ENCODE measurements at places on chromosomes 6 and 20. TPM values are rescaled to one million over a fixed set of nuclear protein-coding genes. Genes with fewer than 3 reads are reported as not detected.

The MYB gene
- 1.3 TPM for total RNA-seq

The C6orf132 gene
- total RNA-seq: not detected

The CLPSL1 gene
- total RNA-seq: not detected

The ENPP5 gene
- 0.16 TPM for total RNA-seq

The TAAR1 gene
- total RNA-seq: not detected

The MTG2 gene
- 14.3 TPM for total RNA-seq

The TMEM200A gene
- 2.4 TPM for total RNA-seq

The HDDC2 gene
- 33.1 TPM for total RNA-seq

The BCAS1 gene
- 0.27 TPM for total RNA-seq

DNA sequence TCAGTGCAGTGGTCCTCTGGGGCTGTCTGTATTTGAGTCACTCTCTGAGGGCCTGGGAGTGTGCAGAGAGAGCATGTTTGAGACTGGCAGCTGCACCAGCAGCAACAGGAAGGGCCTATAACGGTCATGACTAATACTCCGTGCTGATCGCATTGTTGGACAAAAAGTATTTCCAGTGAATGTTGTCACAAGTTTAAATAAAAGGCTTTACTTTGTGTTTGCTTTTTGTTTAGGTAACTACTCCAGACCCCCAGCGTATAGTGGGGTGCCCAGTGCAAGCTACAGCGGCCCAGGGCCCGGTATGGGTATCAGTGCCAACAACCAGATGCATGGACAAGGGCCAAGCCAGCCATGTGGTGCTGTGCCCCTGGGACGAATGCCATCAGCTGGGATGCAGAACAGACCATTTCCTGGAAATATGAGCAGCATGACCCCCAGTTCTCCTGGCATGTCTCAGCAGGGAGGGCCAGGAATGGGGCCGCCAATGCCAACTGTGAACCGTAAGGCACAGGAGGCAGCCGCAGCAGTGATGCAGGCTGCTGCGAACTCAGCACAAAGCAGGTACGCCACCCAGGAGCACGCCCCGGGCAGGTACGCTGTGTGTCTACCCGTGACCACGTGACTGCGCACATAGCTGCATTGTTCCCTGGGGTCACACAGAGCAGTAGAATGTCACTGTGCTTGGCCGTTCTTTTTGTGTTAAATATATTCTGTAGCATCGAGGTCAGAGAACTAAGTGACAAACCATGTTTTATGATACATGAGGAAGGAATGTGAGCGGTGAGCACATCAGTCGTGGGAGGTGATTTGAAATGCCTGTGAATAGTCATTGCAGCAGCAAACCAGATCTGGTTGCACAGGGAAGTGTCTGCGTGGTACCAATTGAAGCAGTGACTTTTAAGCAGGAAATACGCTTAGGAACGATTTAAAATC lies 174.7 kb downstream of the TMEM242 start:
- no peak for DNase-seq

- DNase-seq: no peak
Observed at GRCh38 chr6:37675606-37676005, 22.1 kb downstream of the MDGA1 start.

GRCh38 chr6:56310241-56310640 lies 62.9 kb upstream of the COL21A1 start:
- no peak for DNase-seq

GRCh38 chr6:118017301-118017848 lies 110.3 kb downstream of the SLC35F1 start:
- no peak for DNase-seq

- DNase-seq: no peak
Observed at GRCh38 chr20:36726168-36726567, 19.7 kb downstream of the NDRG3 start.

DNA sequence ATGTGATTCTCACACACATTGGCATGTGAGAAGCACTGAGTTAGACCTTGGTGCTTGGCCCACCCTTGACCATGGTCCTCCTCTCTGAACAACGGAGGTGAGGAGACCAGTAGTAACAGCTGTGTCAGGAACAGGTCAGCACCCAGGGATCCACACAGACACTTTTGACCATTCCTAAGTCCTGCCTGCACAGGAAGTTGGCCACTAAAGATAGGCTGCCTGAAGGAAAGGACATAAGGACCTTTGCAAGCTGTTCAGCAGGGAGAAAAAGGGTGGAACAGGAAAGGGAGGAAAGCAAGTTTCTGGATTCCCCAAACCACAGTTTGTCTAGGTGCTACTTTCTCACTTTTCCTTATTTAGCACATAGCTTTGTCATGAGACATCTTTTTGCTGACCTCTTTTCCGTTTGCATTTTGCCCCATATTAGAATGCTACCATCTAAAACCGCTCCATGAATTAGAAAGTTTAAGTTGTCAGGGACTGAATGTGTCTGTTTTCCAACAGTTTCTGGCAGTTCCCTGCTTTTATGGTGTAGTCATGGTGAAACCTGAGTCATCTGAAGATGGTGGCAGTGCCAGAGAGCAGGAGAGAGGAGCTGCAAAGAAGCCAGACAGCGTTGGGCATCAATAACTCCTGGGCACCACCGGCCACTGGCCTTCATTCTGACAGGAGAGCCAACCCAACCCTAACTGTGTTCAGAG lies 1.1 kb upstream of the CD109 start:
- DNase-seq: no peak

DNA sequence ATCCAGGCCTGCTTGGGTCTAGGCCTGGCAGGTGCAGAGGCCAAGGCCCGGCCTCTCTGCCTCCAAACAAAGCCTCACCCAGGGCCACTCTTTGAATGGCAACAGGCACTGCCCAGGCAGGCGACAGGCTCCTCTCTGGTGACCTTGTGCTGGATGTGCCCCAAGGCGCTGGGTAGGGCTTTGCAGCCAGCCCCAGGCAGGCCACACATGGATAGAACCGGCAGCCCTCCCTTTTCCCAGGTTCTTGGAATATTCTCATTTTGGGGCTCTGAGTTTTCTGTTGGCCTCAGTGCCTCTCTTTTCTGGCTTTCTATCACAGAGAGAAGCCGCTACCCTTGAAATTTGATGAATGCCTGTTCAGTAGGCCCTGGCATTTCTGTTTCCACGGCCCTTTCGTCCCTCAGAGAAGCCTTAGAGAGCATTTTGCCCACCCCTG lies 18.9 kb downstream of the PKIG start:
- DNase-seq: no peak

DNA sequence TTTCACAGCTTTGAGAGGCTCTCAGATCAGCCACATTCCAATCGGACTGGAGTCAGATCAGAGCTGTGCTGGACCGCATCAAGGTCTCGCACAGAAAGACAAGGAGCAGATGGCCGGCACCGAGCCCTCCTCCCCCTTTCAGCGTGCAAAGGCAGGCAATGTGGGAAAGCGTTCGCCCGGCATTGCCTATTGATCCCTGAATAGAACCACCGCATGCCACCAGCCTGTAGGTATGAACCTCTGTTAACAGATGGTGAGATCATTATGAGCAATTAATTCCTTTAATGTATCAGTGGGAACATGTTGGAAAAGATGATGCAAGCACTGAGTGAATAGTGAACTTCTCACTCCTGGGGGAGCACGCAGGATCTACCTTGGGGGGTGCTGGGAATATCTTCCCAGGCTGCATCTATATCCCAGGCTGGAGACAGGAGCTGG lies 117.5 kb upstream of the ID4 start:
- DNase-seq: no peak

DNA sequence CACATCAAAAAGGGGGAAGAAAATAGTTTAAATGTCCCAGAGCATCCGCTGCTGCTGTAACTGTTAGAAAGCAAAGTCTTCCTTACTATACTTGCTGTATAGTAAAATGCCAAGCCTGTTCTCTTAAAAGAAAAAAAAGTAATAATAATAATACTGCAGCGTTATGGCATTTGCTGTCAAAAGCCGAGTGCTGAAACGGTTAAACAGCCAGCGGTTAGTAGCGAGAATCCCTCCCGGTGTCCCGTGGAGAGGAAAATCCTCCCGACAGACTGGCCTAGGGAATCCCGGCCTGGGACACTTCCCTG lies 19.5 kb upstream of the NFATC2 start:
- DNase-seq: no peak

DNA sequence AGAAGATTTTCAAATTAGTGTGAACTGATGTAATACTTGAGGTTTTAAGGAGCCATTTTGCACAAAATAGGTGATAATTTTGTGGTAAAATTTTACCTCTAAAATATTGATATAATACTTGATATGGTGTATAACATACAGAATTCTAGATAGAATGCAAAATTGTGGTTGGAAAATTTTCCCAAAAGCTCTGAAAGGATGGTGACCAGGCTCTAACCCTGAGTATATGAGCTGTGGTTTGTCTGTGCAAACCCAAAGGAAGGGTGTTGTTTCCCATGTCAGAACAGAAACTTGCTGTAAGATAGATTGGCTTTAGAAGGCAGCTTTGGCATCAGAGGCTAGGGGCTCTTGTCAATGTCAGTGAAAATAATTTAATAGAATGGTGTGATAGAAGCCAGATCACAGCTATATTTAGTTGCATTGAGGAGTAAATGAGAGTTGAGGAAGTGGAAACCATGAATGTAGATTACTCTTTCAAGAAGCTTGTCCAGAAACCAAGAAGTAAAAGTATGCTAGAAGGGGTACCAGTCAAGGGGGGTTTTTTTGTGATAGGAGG lies 257.7 kb downstream of the FARS2 start:
- no peak for DNase-seq

- no peak for DNase-seq
Observed at GRCh38 chr20:22339091-22339881, 245.1 kb downstream of the FOXA2 start.

GRCh38 chr6:106974999-106975737 lies 639 bp upstream of the CD24 start:
- no peak for DNase-seq

DNA sequence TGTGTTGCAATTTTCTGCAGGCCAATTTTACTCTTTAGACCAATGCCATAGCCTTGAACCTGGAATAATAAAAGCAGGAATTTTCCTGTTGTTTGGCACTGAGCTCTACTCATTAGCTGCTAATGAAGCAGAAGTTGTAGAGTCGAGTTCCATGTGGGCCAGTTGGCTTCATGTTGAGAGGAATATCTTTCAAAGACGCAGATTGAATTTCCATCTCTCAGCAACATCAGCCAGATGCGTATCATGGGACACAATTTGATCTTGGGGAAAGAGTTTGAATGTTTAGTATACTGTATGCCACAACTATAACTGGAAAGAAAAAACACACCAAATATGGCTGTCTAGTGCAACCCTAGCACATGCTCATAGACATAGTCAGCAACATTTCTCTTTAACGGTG lies 259.6 kb downstream of the BCKDHB start:
- DNase-seq: no peak

DNA sequence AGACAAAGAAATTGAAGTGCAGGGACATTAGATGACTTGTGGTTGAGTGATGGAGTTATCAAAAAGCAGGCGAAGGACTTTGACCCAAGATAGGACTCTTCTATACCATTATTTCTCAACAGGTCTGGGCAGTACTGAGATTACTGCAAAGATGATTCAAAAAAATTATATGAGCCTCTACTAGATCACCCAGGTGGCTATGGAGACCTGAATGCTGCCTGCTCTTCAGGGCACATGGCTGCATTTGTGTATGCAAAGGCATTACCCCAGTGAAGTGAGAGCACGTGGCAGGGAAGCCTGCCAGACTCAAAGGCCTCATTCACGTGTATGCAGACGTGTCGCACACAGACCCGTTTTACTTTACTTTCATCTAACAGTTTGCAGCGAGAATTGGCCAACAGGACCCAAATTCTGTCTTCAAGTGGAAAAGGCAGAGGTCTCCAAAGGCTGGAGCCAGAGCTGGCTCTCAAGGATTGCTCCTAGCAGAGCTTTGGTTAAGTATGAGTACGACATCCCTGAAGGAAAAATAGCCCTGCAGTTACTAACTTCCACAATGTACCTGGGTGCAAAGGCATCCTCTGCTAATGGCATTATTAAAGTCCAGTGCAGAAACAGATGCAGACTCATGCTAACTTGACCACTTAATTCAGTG lies 113.8 kb upstream of the ARMC2 start:
- DNase-seq: no peak

- DNase-seq: no peak
Observed at GRCh38 chr20:34627458-34627857, 49.4 kb downstream of the PIGU start.

DNA sequence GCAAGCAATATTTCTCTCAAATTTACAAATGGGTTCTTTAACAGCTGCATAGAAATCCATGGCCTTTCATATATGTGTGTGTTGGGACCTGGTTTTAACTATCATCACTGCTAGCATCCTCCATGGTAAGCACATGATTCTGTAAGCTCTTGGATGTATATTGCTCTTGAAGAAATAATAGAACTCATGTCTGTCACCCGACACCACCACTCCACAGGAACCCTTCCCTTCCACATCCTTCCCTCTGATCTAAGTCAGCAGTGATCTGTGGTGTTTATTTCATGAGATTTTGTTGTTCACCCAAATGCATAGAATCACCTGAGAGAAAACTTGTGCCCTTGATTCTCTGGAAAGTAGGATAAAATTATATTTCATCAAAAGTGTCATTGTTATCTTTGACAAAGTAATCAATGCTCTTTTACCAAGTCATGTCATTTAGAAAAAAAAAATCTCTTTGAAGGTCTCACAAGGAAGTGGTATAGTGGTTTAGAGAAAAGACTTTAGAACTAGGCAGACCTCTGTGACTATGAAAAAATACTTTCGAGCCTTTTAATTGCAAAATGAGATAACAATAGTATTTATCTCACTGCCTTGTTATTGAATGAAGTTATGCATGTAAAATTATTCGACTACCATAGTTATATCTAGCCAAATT lies 649.8 kb upstream of the SLC35B3 start:
- no peak for DNase-seq

- no peak for DNase-seq
Observed at GRCh38 chr6:18034798-18035202, 47.4 kb upstream of the KIF13A start.

DNA sequence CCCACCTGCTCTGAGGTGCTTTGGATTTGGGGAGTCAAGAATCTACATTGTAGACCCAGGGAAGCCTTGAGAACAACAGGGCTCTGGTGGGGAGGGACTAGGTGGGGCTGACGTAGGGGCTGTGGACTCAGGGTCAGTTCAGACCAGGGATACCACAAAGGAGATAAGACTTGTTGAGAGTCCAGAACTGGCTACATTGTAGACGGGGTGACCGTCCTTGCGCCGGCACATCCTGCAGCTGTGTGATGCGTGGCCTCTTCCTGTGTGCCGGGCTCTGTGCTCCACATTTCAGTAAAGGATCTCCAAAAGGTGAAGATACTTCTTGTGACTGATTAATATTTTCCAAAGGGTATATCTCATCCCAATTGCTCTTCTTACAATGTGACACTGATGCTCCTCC lies 9.8 kb upstream of the TLDC2 start:
- DNase-seq: no peak

GRCh38 chr6:50778696-50779095 lies 40.0 kb upstream of the TFAP2B start:
- no peak for DNase-seq

- DNase-seq: no peak
Observed at GRCh38 chr6:27630727-27631608, 158.1 kb upstream of the ZNF184 start.

All from T-helper 17 cell (primary cell).